NB4 (cell line): ENCODE measurements at places on chromosomes 7 and 10.
A peak's percentile ranks its signal among the peaks of the same experiment; 100 is the strongest.

GRCh38 chr10:119209035-119209735, 1.8 kb downstream of the GRK5 start:
- peak; percentile 69 for DNase-seq

- DNase-seq: peak; percentile 34
Observed at GRCh38 chr7:51000956-51001355, 218.3 kb upstream of the GRB10 start.

GRCh38 chr10:71780156-71780555, 6.8 kb upstream of the VSIR start:
- DNase-seq: no peak

DNA sequence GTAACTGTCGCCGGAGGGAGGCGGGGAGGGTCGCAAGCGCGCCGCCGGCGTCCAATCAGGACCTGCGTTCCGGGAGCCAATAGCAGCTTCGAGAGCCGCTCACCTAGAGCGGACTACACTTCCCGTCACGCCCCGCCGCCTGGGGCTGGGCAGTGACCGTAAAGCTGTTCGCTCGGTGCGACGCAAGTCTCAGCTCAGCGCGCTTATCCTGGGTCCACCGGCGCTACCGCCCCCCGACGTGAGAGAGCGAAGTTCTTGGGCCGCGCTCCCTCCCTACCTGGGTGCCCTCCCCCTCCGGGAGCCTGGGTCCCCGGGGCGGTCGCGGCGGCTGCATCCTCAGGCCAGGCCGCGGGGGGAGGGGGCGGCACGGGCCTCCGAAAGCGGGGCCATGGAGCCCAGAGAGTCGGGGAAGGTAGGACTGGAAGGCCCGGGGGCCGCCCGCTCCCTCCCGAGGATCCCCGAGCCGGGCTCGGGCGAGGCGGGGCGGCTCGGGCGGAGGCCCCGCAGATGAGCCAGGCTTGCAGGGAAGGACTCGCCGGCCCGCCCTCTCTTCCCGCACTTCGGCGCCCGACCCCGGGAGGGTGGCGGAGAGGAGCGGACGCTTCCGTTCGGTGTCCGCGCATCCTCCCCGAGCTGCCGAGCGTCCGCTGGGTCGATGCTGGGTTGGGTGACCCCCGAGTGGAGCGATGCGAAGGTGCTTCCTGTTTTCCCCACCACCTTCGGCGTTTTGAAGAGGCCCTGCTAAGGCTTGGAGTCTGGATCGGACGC, at the start of gene ZNF862:
TSS of gene ZNF862 (plus strand) at position 152 of the 768 bp plus-strand sequence. CDS start at position 389, 237 bp downstream.
- DNase-seq: peak; percentile 99

DNA sequence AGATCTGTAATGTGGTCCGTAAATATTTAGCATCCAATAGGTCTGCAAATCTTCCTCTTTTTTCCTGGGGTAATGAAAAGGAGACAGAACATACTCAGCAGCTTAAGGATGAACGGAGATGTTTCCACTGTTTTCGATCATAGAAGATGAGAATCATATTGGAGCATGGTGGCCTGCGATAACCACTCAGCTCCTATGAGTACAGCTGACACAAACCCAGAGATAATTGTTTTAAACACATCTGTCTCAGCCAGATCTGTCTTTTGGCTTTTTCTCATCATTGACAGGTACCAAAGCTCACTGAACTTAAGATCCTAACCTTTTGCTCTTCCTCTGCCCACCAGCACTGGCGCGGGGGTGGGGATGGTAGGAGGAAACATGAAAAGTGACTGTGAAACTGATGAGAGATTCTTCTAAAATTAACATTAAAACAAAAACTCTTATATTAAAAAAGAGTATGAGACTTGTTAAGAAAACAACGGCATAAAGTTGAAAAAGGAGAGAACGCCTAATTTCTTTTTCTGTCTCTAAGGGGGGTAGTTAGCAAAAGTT, 71.0 kb downstream of the SVOPL start:
- no peak for DNase-seq

DNA sequence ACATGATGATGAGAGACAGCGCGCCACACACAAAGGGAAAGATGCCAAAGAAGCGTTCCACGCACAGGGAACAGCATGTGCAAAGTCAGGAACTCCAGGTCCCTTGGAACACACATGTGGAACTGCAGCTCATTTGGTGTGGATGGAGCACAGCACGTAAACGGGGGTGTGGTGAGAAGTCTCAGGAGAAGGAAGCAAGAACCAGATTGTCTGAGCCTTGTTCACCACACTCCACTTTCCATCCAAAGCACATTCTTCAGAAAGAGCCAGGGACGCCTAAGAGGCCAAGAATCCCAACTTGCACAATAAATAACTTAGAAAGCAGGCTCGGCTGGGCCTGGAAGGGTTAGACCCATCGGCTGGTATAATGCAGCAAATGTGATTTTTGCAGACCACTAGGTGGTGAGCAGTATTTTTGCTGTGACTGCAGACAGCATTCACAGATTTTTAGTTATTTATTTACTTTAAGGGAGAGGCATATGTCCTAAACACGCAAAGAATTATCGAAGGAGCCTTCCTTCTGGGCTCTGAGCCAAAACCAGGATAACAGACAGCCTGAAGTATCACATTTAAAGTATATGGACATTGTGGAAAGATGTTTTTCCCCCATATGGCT, 27.9 kb upstream of the ASCC1 start:
- no peak for DNase-seq

- DNase-seq: peak; percentile 72
Observed at GRCh38 chr7:24778543-24779282, 21.4 kb upstream of the GSDME start.

GRCh38 chr7:77563275-77563674, 26.2 kb downstream of the PTPN12 start:
- no peak for DNase-seq

GRCh38 chr7:82223580-82223979, 220.0 kb downstream of the CACNA2D1 start:
- DNase-seq: no peak

DNA sequence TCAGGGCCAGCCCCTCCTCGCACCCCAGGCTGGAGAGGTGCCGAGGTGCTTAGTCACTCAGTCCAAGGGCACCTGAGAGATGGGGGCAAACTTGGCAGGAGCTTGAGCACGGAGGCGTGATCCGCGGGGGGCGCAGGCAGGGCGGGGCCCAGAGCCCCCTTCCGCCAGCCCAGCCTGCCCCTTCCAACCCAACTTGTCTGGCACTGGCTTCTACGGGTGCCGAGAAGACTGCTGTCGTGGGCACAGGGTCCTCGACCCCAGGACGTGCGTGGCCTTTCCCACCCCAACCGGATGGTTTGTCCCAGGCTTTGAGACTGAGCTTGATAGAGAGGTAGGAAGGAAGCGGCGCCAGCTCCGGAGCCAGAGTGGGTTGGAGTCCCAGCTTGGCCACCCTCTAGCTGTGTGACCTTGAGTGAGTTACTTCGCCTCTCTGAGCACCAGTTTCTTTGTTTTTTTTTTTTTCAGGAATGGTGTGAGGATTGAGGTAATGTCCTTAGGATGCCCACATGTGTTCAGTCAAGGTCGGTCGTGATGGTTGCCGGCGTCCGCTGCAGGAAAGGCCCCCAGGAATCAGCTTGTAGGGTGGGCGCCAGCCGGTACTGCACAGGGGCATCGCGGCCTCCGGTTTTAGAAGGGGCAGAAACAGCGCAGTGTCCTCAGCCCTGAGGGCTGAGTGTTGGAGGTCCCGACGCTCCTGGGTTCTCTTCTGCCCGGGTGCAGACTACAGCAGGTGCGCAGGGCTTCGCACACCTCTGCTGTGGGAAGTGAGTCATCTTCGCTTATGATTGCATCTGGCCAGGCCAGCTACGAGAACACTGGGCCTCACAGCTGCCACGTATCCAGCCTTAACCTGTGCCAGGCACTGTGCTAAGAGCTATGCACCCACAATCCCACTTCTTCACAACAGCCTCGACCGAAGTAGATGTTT, 28.6 kb upstream of the VAX1 start:
- no peak for DNase-seq

- peak; percentile 83 for DNase-seq
Observed at GRCh38 chr10:122565766-122566206, 5.2 kb downstream of the DMBT1 start.

DNA sequence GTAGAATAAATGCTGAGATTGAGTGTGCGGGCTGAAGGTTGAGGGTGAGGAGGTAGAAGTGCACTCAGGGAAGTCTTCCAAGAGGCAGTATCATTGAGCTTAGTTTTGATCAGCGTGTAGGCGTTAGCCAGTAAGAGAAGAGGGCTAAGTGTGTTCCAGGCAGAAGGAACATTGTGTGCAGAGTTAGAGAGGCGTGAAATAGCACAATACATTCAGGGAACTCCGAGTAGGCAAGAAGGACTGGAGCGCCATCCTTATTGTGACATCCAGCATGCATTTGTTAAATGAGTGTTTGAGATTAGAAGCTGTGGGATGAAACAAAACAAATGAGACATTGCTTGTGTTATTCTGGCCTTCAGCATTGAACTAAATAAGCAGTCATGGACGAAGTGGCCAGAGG, 140.9 kb upstream of the MKLN1 start:
- no peak for DNase-seq

- DNase-seq: no peak
Observed at GRCh38 chr7:64294701-64295420, 18.9 kb upstream of the ZNF736 start.

DNA sequence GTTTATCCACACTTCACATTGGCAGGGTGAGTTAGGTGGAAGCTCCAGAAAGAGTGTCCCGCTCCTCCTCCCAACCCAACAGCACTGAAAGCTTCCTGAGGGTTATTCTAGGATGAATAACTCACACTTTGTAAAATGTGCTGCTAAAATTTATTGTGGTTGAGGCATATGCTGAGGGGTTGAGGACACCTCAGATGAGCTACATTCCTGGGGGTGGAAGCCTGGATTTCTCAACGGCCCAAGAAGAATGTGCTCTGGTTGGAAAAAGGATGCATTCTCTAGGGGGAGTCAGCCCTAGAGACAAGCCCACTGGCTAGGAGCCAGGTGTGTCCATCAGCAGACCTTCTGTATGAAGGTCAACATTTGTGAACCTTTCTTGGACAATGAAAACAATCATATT, 91.5 kb upstream of the PDE1C start:
- DNase-seq: no peak

DNA sequence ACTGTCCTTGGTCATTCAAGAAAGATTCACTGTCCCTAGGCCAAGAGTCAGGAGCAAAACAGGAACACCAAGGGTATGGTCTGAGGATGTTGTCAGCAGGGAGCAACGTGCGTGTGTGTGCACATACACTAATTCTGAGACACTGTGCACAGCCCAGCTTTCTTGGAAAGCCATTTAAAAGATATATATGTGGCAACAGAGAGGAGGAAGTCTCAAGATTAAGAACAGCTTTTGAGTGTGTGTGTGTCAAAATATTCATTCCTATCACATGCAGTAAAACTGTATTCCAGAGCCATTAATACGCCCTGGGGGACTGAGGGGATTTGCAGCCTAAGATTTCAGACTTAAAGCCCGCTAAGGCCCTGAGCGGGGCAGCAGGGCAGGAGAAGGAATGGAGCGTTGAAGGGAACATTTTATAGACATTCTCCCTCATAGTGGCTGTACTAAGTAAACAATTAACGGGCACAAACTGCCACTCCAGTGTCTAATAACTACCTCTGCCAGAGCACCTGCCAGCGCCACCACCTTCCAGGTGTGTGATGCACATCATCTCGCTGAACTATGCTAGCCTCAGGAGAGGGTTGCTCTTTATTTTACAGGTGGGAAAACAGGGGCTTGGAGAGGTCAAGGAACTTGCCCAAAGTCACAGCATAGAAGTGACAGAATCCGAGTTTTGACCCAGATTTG, 2.0 kb downstream of the NOD1 start:
- DNase-seq: peak; percentile 42

- no peak for DNase-seq
Observed at GRCh38 chr7:37942934-37943610, 22.6 kb downstream of the EPDR1 start.

- DNase-seq: no peak
Observed at GRCh38 chr10:29348836-29349235, 60.0 kb downstream of the LYZL1 start.

- no peak for DNase-seq
Observed at GRCh38 chr7:70728872-70729552, 402.9 kb upstream of the GALNT17 start.

GRCh38 chr7:130953196-130953595, 219.2 kb upstream of the KLF14 start:
- no peak for DNase-seq

- no peak for DNase-seq
Observed at GRCh38 chr10:59376846-59377245, 14.5 kb upstream of the FAM13C start.

- no peak for DNase-seq
Observed at GRCh38 chr10:71124921-71125748, 87.2 kb upstream of the UNC5B start.

- no peak for DNase-seq
Observed at GRCh38 chr7:96178581-96178980, 143.3 kb downstream of the SLC25A13 start.

DNA sequence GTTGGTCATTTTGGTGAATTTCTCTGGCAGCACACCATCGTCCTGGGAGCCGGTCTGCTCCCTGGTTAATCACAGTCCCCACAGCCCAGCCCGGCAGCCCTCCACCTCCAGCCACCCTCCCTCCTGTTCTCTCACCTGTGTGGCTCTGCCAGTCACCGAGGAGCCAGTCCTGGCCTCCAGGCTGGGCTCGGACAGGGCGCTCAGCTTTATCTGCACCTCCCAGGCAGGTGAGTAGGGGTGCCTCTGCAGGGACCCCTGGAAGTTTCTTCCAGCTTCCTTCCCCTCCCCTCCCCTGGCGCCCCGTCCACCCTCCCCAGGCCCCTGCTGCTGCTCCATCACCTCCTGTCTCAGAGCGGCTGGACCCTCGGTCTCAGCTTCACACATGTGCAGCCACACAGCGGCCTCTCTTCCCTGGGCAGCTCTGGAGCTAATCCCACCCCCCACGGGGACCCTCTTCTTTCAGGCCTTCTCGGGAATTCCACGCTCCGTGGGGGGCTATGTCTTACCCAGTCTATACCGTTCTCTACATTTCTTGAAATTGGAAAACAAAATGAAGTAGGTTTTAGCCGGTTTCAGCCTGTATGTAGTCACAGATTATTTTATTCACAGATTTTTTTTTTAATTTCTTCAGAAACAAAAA, 213.9 kb upstream of the PPP2R2D start:
- no peak for DNase-seq

- DNase-seq: no peak
Observed at GRCh38 chr7:130276796-130277762, 10.4 kb downstream of the CPA2 start.

DNA sequence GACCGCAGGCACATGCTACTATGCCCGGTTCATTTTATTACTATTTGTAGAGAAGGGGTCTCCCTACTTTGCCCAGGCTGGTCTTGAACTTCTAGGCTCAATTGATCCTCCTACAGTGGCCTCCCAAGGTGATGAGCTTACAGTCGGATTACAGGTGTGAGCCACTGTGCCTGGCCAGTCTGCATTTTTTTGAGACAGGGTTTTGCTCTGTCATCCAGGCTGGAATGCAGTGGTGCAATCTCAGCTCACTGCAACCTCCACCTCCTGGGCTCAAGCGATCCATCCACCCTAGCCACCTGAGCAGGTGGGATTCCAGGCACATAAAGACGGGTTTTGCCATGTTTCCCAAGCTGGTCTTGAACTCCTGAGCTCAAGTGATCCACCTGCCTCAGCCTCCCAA, 2.3 kb upstream of the H2BK1 start:
- no peak for DNase-seq

- DNase-seq: no peak
Observed at GRCh38 chr7:158077934-158078910, 509.4 kb downstream of the PTPRN2 start.

- DNase-seq: no peak
Observed at GRCh38 chr10:97096261-97097083, 89.3 kb downstream of the SLIT1 start.
